Spinal cord (tissue), 10 donors: ENCODE measurements at places on chromosomes 11 and 22. TPM values are rescaled to one million over a fixed set of nuclear protein-coding genes. Genes with fewer than 3 reads are reported as not detected.

DNA sequence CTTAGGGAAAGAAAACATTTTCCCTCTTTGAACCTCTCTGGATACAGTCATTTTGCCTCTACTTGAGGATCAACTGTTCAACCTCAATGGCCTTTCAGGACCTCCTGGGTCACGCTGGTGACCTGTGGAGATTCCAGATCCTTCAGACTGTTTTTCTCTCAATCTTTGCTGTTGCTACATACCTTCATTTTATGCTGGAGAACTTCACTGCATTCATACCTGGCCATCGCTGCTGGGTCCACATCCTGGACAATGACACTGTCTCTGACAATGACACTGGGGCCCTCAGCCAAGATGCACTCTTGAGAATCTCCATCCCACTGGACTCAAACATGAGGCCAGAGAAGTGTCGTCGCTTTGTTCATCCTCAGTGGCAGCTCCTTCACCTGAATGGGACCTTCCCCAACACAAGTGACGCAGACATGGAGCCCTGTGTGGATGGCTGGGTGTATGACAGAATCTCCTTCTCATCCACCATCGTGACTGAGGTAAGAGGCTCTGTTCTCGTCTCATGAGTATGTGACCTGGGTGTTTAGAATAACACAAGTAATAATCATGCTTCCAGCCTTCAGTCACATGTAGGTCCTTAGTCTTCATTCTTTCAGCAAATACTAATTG lies 495 bp downstream of the SLC22A9 start:
- H3K4me1 ChIP-seq = no peaks in the 10 kb centered on the region
- no peak overlapping the region for H3K4me3 ChIP-seq
- no peaks in the 10 kb centered on the region for H3K36me3 ChIP-seq
- no peak overlapping the region for H3K27ac ChIP-seq

DNA sequence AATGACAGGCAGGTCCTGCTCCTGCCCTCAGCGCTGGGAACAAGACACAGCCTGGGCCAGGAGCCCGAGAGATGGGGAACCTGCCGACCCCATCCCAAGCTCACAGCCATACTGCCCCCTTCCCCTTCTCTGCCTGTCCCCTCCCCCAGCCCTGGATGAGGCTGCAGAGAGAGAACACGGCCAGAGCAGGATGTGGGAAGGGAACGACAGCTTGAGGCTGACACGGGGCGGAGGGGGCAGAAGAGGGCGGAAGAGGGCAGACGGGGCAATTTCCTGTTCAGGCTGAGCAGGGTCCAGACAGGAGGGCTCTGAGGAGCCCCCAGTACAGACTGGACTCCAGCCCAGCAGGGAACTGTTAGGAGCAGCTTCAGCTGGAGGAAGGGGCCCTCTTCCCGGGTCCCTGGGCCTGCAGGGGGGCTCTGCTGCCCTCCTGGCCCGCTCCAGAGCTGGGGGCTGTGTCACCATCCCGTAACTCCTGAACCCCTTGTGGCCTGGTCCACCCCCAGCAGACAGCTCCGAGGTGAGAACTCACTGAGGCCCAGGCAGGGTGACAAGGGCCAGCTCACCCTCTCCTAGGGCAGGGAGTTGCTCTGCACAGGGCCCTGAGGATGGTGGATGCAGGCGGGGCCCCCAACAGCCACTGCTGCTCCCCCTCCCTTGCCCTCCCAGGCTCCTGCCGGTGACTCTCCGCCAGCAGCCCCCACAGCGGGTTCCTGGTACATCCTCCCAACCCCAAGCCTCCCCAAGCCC lies 5.7 kb downstream of the CTSD start:
- DNase-seq = no peak
- H3K4me3 ChIP-seq = no peak overlapping the region
- no peak overlapping the region for H3K27ac ChIP-seq
- H3K27me3 ChIP-seq = no peaks in the 10 kb centered on the region

DNA sequence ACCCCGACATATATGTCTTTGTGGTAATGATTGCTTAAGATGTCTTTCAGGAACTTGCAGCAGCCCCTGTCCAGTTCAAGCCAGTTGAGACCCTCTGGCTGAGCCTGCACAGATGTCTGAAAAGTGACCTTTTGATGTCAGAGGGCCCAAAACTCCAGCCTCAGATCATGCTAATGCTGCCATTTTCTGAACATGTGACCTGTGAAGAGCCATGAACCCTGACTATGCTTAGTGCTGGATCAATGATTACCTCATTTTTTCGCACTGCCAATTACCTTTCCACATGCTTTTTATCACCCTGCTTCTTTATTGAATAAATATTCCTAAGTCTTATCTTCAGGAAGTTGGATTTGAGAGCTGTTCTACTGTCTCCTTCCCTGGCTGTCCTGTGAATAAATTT lies 6.9 kb upstream of the CYP2R1 start:
- H3K36me3 ChIP-seq = no peaks in the 10 kb centered on the region
- no peak overlapping the region for H3K27ac ChIP-seq
- no peak for DNase-seq
- no peak overlapping the region for H3K4me3 ChIP-seq
- H3K27me3 ChIP-seq = no peaks in the 10 kb centered on the region
- H3K4me1 ChIP-seq = no peaks in the 10 kb centered on the region

GRCh38 chr11:118841469-118842242 lies 42.0 kb upstream of the CXCR5 start:
- H3K36me3 ChIP-seq = no peaks in the 10 kb centered on the region
- no peaks in the 10 kb centered on the region for H3K4me1 ChIP-seq
- DNase-seq = no peak

- H3K27me3 ChIP-seq = no peaks in the 10 kb centered on the region
- H3K4me1 ChIP-seq = no peaks in the 10 kb centered on the region
- no peak for DNase-seq
- H3K4me3 ChIP-seq = no peak overlapping the region
- no peaks in the 10 kb centered on the region for H3K36me3 ChIP-seq
These were observed 15.4 kb upstream of the TMPRSS13 start for GRCh38 chr11:117944554-117944953.

DNA sequence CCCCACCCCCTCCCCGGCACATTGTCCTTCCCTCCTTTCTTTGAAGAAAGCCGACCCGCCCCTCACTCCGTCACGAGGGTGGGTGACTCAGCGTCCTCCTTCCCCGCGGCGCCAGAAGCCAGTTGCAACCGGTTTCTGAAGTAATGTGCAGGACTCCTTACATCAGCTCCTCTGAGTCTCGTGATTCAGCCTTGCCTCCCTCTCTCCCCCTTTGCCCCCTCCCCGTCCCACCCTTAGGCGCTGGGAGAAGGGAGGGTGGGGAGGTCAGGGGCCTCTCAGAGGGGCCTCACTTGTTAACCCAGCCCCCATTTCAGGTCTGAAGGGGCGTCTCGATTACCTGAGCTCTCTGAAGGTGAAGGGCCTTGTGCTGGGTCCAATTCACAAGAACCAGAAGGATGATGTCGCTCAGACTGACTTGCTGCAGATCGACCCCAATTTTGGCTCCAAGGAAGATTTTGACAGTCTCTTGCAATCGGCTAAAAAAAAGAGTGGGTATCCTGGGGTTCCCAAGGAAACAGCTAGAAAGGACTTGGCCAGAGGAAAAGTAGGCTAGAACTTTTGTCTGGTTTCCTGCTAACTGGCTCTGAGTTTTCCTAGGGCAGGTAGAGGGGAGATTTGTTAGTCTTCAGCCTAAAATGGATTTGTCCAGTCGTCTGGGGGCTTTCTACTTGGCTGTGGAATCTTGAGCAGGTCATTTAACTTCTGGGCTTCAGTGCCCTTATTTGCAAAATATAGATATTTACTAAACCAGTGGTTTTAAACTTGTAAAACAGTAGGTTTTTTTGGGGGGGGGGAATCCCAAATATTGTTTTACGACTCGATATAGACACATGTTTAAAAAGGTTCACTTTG lies 1.1 kb downstream of the SLC3A2 start:
- H3K27ac ChIP-seq = peak overlapping the region; percentile 97
- H3K4me1 ChIP-seq = peaks cover 56% of the 10 kb centered on the region
- peaks cover 42% of the 10 kb centered on the region for H3K36me3 ChIP-seq
- DNase-seq = peak; percentile 97
- H3K4me3 ChIP-seq = peak overlapping the region; percentile 96

- H3K4me3 ChIP-seq = no peak overlapping the region
- no peaks in the 10 kb centered on the region for H3K36me3 ChIP-seq
- peaks cover 3% of the 10 kb centered on the region for H3K27me3 ChIP-seq
- DNase-seq = no peak
These were observed 19.3 kb upstream of the MPPED1 start for GRCh38 chr22:43392385-43392989.

GRCh38 chr11:120840661-120841060 lies 183.2 kb upstream of the TBCEL start:
- no peaks in the 10 kb centered on the region for H3K27me3 ChIP-seq
- no peak for DNase-seq
- no peak overlapping the region for H3K27ac ChIP-seq
- H3K4me1 ChIP-seq = peaks cover 6% of the 10 kb centered on the region
- H3K4me3 ChIP-seq = no peak overlapping the region
- no peaks in the 10 kb centered on the region for H3K36me3 ChIP-seq

DNA sequence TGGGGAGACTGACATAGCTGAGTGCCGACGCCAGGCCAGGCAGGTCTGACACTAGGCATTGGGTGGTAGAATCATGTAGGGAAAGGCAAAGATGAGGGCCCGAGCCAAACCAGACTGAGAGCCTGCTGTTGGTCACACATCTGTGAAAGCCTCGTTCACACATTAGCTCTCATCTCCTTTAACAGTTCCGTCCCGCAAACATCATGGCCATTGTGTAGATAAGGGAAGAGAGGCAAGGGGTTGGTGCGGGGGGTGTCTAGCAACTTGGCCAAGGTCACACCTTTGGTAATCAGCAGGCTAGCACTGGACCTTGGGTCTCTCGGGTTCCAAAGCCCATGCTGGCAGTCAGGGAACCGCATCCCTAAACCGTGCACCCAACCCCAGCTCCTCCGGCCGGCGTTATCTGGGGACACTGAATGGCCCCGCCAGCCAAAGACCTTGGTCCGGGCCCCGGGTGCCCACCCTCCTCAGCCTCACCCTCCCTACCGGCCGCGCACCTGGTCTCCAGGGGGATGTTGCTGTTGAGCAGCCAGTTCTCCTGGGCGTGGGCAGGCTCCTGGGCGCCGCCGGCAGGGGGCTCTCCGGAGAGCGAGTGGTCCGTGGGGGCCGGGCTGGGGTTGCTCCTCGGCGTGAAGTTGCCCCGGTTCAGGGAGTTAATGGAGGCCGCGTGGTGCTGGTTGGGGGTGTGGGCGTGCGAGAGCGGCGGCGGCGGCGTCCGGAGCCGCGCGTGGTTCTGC lies 328.3 kb upstream of the NARS2 start:
- H3K27ac ChIP-seq = no peak overlapping the region
- H3K36me3 ChIP-seq = peaks cover 11% of the 10 kb centered on the region
- H3K4me3 ChIP-seq = no peak overlapping the region
- no peak for DNase-seq

- peak overlapping the region; percentile 99 for H3K27ac ChIP-seq
- peak overlapping the region; percentile 84 for H3K4me3 ChIP-seq
- H3K36me3 ChIP-seq = peaks cover 6% of the 10 kb centered on the region
- no peak for DNase-seq
These were observed 1.5 kb downstream of the ZNF143 start for GRCh38 chr11:9462172-9462799.

GRCh38 chr11:122799406-122800105 lies 38.7 kb upstream of the CRTAM start:
- no peaks in the 10 kb centered on the region for H3K4me1 ChIP-seq
- H3K4me3 ChIP-seq = no peak overlapping the region
- H3K36me3 ChIP-seq = peaks cover 24% of the 10 kb centered on the region

GRCh38 chr11:47415949-47416472 lies 7.6 kb downstream of the SLC39A13 start:
- peaks cover 33% of the 10 kb centered on the region for H3K4me1 ChIP-seq
- peak overlapping the region; percentile 75 for H3K27ac ChIP-seq
- H3K4me3 ChIP-seq = no peak overlapping the region

DNA sequence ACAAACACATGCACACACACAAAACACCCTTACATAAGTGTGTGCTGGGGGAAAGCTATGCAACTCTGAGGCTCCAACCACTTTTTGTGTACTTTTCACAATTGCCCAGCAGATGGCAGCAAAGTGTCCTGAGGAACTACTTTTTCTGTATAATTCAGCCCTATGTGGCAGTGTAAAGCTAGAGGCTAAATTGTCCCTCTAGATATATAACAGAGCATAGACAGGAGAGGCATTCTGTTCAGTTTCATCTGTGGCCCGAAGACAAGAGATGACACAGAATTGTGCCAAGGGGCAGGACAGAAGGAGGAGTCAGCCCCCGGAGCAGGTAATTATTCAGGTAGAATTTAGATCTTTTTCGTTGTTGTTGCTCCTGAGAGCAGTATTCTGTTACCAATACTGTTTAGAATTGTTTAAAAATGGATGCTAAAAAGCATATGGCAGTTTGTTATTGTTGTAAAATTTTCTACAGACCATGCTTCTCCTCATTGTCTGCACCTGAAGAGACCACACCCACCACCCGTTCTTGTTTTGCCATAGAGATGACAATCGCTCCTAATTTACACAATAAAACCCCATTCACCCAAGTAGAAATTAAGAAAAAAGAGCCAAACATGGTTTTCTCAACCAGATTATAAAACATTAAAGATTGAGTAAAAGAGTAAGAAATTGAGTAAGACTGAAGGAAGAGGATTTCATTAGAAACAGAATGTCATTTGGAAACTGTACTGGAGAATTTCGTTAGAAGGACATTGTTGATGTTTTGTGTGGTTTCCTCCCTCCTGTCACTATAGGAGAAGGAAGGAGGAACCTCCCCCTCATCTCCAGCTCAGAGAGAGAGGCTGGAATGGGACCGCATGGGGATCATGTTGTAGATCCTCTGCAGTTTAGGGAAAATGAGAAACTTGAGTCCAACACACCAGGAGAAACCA lies 14.5 kb upstream of the MS4A7 start:
- no peaks in the 10 kb centered on the region for H3K36me3 ChIP-seq
- no peak overlapping the region for H3K27ac ChIP-seq
- no peak overlapping the region for H3K4me3 ChIP-seq
- no peaks in the 10 kb centered on the region for H3K27me3 ChIP-seq
- H3K4me1 ChIP-seq = no peaks in the 10 kb centered on the region

GRCh38 chr22:45218976-45219375 lies 21.7 kb downstream of the KIAA0930 start:
- H3K4me1 ChIP-seq = peaks cover 16% of the 10 kb centered on the region
- peaks cover 2% of the 10 kb centered on the region for H3K36me3 ChIP-seq

The SCYL1 gene
- 41.8 TPM for total RNA-seq

The CD3G gene
- 0.17 TPM for total RNA-seq

The SLC22A24 gene
- total RNA-seq = not detected

The SUSD2 gene
- total RNA-seq = 4.9 TPM

The MMP26 gene
- total RNA-seq = not detected

The BRSK2 gene
- 18.7 TPM for total RNA-seq

The SEC14L6 gene
- 3.1 TPM for total RNA-seq

The SLC22A9 gene
- total RNA-seq = not detected

The SHANK3 gene
- total RNA-seq = 7.5 TPM
